ENCODE measurements at places on chromosomes 7 and 10. TPM values are rescaled to one million over a fixed set of nuclear protein-coding genes. Genes with fewer than 3 reads are reported as not detected.

DNA sequence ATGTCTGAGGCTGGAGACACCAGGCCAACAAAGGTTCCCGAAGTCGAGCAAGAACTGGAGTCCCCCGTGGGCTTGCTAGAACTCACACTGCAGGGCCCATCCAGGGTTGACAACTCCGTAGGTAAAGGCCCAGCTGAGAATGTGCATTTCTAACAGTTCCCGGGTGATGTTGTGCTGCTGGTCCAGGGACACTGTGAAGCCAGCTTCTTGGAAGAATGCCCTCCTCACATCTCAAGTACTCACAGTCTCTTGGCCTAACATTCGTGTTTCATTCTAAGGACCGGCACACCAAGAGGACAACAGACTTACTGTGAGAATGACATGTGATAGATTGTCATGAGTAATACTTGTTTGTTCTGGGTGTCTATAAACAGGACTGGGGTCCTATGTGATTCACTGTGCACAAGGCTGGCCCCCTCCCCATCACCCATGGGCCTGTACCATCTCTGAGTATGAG, 682.3 kb upstream of the IGFBP3 start:
- no peak overlapping the region for H3K27ac ChIP-seq
- H3K4me1 ChIP-seq, result no peaks in the 10 kb centered on the region
- no peaks in the 10 kb centered on the region for H3K36me3 ChIP-seq
- no peaks in the 10 kb centered on the region for H3K27me3 ChIP-seq
- no peak for DNase-seq

DNA sequence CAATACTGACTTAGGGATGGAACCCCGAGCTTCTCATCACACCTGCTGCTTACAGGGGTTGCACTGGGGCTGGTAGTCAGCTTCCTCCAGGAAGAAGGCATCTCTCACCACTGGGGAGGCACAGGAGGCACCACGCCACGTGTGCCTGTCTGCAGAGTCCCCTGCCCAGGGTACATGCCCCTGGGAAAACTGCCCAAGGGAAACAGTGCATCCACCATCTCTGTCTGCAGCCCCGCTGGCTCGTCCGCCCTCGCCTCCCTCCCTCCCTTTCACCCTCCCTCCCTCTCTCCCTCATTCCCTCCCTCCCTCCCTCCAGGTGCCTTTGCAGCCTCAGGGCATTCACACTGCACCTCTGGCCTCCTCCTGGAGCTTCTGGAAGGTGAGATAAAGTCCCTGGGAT, 101.1 kb downstream of the PTPRE start:
- no peak overlapping the region for H3K4me3 ChIP-seq
- H3K27me3 ChIP-seq, result no peaks in the 10 kb centered on the region

GRCh38 chr10:6221971-6222751, 19.4 kb downstream of the PFKFB3 start:
- H3K36me3 ChIP-seq, result no peaks in the 10 kb centered on the region
- DNase-seq, result no peak
- H3K27ac ChIP-seq, result no peak overlapping the region
- no peaks in the 10 kb centered on the region for H3K4me1 ChIP-seq
- no peaks in the 10 kb centered on the region for H3K27me3 ChIP-seq

GRCh38 chr10:114825513-114826253, 4.1 kb downstream of the FHIP2A start:
- no peaks in the 10 kb centered on the region for H3K36me3 ChIP-seq
- H3K4me3 ChIP-seq, result no peak overlapping the region
- H3K27me3 ChIP-seq, result no peaks in the 10 kb centered on the region
- no peak overlapping the region for H3K27ac ChIP-seq
- peaks cover 23% of the 10 kb centered on the region for H3K4me1 ChIP-seq

AKR1C3 gene
- 24.0 TPM for total RNA-seq

NPY4R gene
- total RNA-seq, result not detected

CCDC172 gene
- total RNA-seq, result not detected

SPDYE5 gene
- total RNA-seq, result not detected
